ENCODE measurements at places on chromosomes 4 and X.

GRCh38 chrX:151875270-151876026 lies 37.2 kb upstream of the MAGEA4 start:
- no peak for DNase-seq

DNA sequence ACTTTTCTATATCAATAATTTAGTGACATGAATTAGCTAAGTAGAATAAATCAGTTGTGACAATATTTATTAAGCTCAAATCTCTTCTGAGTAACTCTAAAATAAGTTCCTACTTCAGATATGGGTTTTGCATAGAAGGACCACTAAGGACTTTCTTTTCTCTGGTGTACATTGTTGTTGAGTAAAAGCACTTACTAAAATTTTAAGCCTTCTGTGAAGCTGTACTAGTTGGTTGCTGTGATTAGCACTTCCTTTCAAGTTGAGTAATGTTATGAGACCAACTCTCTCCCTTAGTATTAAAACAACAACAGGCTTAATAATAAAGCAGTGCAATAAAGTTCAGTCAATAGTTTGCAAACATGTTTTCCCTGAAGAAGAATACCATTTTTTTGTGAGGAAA lies 667.4 kb upstream of the NDST4 start:
- DNase-seq, result no peak

DNA sequence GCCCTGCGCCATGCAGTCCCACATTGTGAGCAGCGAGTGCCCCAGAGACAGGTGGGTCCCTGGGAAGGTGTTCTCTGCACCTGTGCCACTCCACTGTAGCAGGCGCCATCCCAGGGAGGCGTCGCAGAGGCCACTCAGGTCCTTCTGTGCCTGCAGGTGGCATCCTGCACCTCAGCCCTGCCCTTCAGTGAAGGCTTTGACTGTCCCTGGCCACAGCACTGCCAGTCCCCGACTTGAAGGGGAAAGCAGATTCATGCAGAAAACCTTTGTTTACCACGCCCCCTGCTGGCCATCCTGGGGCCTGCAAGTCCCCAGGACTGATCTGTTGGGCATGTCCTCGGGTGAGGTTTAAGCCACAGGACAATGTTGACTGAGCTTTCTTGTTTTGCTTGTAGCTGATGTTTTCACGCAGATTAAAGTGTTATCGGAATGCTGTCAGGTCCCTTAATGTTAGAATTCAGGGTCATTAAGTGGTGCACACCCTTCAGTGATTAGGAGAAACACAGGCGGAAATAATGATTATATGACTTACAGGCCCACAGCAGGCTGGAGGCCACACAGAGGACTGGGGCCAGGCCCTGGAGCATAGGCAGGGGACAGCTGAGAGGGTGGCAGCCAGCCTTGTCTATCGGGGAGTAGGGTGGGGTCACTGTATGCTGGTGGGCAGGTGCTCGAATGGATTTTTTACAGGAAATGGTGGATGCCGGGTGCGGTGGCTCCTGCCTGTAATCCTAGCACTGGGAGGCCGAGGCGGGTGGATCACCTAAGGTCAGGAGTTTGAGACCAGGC lies 5.0 kb downstream of the TACC3 start:
- peak; percentile 86 for DNase-seq

DNA sequence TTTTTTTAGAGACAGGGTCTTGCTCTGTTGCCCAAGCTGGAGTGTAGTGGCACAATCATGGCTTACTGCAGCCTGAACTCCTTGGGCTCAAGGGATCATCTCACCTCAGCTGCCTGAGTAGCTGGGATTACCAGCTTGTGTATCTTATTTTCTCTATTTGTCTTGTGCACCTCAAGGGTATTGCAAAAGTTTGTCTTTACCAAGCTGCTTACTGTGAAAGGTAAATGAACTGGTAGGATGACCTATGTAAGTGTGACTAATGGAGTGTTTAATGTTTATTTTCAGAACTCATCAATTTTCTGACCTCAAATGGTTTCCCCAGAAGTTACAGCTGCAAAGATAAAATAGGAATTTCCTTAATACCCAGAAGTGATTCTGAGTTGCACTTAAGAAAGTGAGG lies 5.3 kb upstream of the FGA start:
- DNase-seq, result no peak

GRCh38 chr4:150939530-150939929 lies 75.6 kb downstream of the LRBA start:
- no peak for DNase-seq

GRCh38 chr4:112422644-112423043 lies 93.3 kb downstream of the NEUROG2 start:
- no peak for DNase-seq

DNA sequence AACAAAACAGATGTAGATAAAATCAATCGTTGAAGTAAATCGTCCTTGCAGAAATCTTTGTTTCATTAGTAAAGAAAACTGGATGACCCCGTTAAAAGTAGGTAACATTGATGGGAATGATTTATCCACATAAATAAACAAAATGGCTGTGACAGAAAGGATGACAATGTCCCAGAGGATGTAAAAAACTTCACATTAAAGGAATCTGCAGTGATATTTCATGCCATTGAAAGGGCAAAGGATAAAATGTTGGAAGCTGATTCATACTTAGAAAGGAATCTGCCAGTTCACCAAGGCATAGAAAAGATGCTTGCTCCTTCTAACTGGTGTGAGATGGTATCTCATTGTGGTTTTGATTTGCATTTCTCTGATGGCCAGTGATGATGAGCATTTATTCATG lies 24.2 kb upstream of the EPGN start:
- peak; percentile 8 for DNase-seq

DNA sequence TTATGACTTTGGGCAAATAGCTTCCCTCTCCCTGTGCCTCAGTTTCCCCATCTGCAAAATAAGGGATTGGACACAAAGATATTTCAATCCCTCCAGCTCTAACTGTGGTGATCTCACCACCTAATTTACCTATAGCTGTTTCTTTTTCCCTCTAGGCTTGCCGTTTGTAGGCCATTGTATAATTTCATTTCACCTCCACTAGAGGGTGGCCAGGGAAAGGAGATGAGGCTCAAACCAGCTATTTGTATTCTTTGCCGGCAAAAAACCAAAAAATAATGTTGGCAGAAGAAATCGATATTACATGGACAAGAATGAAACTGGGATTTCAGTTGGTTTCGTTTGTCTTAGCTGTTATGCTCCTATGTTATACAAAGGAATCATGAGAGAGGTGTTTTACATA lies 36.1 kb upstream of the DOCK11 start:
- DNase-seq, result peak; percentile 18

GRCh38 chrX:121254336-121254735 lies 206.9 kb downstream of the GLUD2 start:
- no peak for DNase-seq

DNA sequence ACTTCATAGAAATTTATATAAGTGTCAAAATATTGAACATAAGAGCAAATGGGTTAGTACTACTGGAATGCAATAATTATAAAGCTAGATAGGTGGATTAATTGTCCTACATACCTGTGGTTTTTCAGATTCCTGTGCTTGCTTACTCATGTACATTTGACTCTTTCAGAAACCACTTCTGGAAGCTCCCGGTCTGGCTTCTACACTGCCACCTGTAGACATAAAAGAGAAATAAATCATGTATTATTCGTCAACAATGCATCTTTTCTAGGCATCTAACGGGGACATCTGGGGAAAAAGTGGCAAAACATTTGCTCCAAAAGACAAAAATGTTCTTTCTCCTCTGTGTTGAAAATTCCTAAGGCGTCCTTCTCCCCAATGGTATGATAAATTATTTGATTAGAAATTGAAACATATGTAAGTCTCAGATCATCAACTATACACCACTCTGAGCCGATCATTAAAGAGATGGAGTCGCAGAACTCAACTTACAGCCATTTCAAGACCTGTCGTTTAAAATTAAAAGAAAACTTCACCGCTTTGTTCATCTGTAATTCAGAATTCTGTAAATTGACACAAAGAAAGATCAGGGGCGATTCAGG lies 648.7 kb upstream of the DIPK2B start:
- DNase-seq, result peak; percentile 65

GRCh38 chr4:145545538-145546174 lies 64.0 kb downstream of the SMAD1 start:
- peak; percentile 50 for DNase-seq

GRCh38 chrX:44913656-44914531 lies 40.9 kb downstream of the KDM6A start:
- no peak for DNase-seq

DNA sequence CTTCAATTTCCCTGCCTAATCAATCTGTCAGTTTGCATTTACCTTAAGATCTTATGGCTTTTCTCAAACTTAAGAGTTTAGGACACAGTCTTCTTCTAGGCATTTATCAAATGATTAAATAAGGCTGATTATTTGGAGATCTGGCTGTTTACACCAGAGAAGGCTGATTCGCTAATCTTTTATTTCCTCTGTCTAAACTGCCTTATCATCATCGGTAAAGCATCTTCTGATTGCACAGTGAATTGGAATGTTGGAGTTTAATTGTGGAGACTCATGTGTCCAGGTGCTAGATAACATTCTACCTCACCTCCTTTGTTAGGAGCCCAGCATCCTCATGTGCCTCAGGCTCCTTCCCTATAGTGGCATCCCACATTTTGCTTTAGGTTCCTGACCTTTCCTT lies 100.3 kb upstream of the DDIT4L start:
- no peak for DNase-seq

- peak; percentile 66 for DNase-seq
These were observed 10.7 kb downstream of the MED12 start for GRCh38 chrX:71128915-71129765.

- DNase-seq, result no peak
These were observed 15.9 kb upstream of the ZIC3 start for GRCh38 chrX:137549851-137550664.

- DNase-seq, result no peak
These were observed 176.9 kb upstream of the PPP1R2C start for GRCh38 chrX:42954880-42955279.

GRCh38 chr4:127509155-127509554 lies 123.6 kb upstream of the INTU start:
- no peak for DNase-seq

- no peak for DNase-seq
These were observed 457.5 kb upstream of the GNPDA2 start for GRCh38 chr4:45183905-45184304.

DNA sequence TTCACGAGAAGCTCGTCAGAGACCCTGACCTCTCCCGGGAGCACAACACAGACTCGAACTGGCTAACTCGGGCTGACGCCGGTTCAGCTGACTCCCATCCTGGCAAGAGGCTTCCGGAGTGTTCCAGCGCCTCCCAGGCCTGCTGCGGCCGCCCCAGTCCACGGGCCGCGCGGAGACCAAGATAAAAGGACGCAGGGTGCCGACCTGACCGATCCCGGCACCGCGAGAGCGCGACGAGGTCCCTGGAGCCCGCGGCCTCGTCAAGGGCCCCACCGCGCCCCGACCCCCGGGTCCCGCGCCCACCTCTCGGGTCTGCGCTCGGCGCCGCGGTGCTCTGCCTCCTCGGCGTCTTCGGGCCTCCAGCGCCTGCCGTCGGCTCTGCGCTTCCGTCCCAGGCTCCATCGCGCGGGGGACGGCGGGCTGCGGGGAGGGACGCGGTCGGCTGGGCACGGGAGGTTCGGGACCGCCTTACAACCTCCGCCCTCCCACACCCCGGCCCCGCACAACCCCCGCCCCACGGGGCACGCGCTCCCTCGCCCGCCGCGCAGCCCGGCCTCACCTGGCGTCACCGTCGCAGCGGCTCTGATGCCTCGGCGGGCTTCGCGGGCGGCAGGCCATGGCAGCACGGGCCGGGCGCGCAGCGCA lies 426 bp downstream of the SLBP start:
- DNase-seq, result peak; percentile 78

- DNase-seq, result no peak
These were observed 292.7 kb downstream of the GPAT3 start for GRCh38 chr4:83828601-83829000.

- DNase-seq, result no peak
These were observed 28.4 kb downstream of the CTBP1 start for GRCh38 chr4:1220566-1220965.

GRCh38 chrX:13304052-13304451 lies 15.8 kb downstream of the ATXN3L start:
- DNase-seq, result no peak

DNA sequence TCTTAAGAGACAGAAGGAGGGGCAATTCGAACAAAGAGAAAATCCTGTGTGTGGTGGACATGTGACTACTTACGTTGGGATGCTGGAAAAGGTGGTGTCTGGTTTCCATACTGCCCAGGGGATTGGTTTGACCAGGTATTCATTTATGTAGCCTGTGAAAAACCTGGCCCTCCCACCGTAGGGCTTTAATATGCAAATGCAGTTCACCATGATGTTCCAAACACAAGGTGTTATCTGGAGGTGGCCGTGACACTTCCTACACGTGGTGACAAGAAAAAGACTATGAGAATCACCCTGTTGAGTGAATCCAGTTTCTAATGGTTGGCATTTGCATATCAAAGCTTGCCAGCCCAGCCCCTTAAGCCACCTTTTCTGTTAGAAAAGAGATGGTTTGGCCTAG lies 27.9 kb downstream of the UGT2B4 start:
- no peak for DNase-seq

DNA sequence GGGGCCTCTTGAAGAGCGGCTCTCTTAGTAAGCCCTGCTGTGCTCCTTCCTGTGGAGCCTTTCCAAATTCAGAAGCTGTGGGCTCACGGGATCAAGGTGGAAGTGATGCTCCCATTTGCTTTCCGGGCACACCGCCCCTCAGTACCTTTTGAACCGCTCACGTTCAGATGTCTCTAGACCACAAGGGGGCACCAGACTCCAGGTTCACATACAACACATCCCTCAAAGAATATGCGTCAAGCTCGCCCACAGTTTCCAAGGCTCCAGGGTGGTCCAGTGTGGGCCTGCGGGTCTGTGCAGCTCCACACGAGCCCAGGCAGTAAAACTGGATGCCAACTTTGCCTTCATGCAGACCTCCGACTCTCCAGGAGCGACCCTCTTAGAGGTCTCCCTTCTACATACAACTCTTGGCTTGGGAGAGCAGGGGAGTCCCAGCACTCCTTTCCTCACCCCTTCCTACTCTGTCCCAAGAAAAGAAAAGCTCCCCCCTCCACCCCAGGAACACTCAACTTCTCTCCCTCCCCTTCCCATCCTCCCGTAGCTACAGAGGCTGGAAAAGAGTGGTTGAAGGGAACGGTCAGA lies 11.0 kb downstream of the SUPT20HL1 start:
- peak; percentile 67 for DNase-seq

- no peak for DNase-seq
These were observed 38.4 kb upstream of the ENPP6 start for GRCh38 chr4:184255871-184256642.

DNA sequence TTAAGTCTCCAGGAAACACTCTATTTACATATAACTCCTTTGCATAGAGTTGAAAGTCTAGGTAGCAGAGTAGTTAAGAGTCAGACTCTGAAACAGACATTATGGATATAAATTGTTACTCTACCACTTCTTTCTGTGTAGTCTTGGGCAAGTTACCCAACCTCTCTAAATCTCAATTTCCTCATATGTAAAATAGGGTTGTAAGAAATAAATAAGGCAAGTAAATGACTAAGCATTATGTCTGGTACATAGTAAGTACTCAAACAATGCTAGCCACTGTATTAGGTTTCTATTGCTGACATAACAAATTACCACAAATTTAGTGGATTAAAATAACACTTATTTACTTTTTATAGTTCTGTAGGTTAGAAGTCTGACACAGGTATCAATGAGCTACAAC lies 394.1 kb downstream of the PRDM5 start:
- DNase-seq, result no peak

GRCh38 chr4:47816748-47817147 lies 21.1 kb downstream of the CORIN start:
- no peak for DNase-seq
